Activated CD4-positive, alpha-beta T cell treated with anti-CD3 and anti-CD28 coated beads for 24 hours (primary cell): ENCODE measurements at places on chromosomes 13 and 19.

- no peak for DNase-seq
Measured at GRCh38 chr13:77521595-77522367, 13.7 kb upstream of the SCEL start.

DNA sequence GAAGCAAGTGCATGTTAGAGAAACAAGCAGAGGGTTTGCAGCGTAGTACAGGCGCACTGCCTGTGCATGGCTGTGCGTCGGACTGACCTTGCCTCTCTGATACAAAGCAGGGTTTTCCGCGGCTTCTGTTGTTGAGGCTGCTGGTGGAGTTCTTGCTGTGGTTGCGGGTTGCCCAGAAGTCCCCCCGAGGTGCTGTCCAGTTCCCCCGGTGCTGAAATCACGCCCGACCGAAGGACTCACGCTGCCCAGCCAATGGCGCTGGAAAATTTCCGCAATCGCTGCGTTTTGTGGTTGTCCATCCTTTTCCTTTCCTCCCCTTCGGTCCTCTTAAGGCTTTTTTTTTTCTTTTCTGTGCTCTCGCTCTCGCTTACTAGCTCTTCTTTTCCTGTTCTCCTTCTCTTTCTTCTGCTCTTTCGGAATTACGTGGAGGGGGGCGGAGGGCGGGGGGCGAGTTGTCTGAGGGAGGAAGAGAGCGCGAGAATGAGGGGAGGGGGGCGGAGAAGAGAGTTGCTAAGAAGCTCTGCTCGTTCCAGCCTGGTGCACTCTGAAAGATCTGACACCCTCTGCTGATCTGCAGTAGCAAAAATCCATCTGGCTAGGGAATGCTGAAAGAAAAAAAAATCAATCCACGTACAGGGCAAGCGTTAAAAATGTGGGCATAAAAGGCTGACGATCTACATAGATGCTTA, at the start of gene SLITRK1:
SLITRK1 (minus strand) TSS at position 558 of the 689 bp plus-strand sequence. CDS start 967 bp downstream, outside the sequence.
- no peak for DNase-seq

DNA sequence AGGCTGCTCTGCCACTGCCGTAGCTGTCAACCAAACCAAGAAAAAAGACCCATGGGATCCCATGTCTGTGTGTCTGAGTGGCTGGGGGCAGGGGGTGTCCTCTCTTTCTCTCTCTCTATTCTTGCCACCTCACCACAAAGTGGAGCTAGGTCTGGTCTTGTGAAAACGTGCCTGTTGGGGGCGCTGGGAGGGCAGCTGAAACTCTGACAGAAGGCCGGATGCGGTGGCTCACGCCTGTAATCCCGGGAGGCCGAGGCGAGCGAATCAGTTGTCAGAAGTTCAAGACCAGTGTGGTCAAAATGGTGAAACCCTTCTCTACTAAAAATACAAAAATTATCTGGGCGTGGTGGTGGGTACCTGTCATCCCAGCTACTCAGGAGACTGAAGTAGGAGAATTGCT, 29.2 kb downstream of the ZNF146 start:
- no peak for DNase-seq

DNA sequence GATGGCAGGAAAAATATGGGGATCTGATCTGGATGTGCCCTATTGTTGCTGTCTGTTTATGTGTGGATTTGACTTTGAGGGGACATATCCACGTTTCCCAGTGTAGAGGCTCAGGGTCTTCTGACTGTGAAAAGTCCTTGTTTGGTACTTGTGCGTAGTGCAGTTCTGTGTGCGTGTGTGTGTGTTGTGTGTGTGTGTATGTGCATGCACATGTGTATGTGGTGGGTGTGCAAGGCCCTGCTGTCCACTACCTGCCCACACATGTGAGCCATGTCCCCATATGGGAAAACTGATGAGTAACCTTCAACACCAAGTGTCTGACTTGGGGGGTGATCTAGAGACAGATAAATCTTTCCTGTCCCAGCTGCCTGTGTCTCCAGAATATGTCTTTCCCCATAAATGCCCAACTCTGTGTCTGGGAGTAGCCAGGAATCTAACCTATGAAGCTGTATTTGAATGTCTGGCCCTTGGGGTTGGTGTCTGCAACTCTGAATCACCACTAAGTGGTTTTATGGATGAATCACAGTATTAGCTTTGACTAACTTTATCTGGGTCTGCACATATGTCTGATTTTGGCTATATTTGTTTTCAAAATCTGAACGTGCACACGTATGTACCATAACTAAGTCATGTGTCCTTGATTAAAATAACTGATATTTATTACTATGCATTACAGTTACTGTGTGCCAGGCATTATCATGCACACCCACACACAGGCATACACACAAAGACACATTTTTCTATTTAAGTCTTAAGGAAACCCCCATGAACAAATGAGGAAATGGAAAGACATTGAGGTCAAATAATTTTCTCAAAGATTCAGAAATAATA, 17.4 kb downstream of the KLK2 start:
- DNase-seq = no peak

DNA sequence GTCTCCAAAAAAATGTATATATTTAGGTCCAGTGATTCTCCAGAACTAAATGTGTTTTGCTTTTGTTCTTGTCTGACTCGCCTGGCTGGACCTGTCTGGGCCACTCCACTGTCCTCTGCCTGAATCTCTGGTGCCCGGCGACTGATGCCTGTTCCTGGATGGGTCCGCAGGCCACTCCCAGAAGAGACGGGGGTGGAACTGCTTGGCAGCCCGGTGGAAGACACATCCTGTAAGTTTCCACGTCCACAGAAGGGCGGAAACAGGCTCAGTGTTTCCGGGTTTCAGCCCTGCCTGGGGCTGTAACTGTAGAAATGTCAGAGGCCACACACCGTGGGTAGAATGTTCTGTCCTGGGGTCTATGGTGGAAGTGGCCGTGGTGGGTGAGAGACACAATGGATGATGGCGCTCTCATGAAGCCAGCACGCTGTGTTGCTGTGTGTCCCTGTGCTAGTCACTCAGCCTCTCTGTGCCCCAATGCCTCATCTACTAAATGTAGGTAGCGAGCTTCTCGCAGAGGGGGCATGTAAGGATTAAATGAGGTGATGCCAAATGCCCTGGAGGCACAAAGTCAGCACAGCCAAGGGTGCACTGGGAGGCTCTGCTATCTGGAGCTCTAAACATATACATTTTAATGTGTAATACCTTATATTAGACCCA, 22.0 kb downstream of the ATCAY start:
- no peak for DNase-seq

DNA sequence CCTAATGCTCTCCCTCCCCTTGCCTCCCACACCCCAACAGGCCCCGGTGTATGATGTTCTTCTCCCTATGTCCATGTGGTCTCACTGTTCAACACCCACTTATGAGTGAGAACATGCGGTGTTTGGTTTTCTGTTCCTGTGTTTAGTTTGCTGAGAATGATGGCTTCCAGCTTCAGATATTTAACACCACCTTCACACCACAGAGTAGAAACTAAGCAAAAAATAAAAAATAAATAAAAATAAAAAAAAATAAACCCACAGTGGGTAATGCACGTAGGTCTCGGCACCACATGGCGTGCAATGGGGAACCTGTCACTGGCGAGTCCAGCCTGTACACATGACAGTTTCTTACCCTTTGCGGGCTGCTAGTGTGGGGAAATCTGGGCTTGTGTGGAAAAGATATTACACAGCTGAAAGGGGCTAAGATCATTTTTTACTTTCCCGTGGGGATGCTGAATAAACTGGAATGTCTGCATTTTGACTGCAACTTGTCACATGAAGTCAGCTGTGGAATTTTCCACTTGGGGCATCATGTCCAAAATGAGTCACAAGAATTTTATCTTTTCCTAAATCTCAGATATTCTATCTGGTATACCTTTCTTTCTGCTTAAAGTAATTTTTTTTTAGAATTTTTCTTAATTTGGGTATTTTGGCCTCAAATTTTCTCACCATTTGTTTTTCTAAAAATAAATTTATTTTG, 170.5 kb downstream of the IRS2 start:
- no peak for DNase-seq

DNA sequence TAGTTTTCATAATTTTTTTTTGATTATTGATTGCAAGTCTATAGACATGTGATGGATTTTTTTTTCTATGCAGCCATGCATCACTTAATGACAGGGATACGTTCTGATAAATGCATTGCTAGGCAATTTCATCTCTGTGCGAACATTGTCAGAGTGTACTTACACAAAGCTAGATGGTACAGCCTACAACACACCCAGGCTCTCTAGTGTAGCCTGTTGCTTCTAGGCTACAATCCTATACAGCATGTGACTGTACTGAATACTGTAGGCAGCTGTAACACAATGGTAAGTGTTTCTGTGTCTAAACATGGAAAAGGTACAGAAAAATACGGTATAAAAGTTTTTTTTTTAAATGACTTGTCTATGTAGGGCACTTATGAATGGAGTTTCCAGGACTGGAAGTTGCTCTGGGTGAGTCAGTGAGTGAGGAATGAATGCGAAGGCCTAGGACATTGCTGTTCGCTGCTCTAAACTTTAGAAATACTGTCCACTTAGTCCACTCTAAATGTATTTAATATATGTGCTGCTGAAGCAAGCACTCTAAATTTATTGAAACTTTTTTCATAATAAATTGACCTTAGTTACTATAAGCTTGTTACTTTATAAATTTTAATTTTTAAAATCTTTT, 20.3 kb downstream of the SPATA13 start:
- no peak for DNase-seq

DNA sequence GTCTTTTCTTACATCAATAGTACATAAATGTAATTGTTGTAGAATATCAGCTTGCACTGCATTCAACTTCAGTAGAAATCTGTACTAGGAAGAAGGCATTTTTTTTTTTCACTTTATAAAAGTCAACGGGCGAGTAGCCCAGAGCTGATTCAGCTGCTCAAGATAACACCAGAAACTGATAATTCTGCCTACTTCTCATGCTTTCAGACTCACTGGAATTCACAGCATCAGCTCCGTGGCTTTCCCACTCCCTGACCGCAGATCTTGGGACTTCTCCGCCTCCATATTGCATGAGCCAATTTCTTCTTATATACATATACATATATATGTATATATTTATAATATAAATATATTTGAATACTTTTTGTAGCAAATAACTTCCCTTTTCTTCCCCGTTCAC, 263.1 kb upstream of the RXFP2 start:
- DNase-seq = no peak

DNA sequence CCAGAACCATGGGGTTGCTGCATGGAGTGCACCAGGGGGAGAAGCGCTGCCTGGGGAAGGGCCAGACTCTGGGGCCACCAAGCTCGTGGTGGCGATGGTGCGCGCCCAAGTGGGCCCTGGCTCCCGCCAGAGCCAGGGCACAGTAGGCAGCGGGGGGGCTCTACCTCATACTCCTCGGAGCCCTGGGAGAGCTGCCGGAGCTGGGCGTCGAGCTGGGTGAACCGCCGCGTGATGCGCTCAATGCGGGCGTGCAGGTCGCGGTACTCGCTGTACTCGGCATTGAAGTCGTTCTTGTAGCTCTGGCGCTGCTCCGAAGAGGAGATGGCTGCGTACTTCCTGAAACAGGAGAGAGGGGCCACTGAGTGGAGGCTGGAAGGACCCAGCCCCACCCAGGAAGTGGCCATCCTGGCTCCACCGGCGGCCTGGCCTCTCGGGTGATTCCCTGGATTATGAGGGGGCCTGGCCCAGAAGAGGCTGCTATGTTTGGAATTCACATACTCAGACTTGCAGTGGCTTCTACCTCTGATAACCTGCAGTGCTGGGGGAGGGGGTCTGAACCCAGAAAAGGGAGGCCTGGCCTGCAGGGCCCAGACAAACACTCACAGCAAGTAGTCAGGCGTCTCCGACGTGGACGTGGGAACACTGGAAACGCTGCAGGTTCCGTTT, 8.3 kb upstream of the ISYNA1 start:
- DNase-seq = no peak

GRCh38 chr13:44385847-44386246, 12.2 kb downstream of the SERP2 start:
- DNase-seq = no peak

DNA sequence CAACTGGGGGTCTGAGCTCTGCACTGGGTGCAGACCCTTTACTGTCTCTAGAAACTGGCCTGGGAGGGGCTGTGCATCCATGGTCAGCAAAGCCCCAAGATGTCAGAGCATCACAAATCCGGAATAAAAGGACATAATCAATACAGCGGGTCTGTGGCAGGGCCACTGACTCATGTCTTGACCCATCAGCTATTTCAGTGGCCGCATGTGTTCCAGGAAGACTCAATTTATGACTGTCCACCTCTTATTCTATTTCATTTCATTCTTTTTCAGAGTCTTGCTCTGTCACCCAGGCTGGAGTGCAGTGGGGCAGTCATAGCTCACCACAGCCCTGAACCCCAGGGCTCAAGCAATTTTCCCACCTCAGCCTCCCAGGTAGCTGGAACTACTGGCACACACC, 53.2 kb downstream of the PEX11G start:
- DNase-seq = no peak

- no peak for DNase-seq
Measured at GRCh38 chr19:3262362-3262761, 37.9 kb downstream of the CELF5 start.

GRCh38 chr19:4441994-4442818, 15.4 kb downstream of the UBXN6 start:
- no peak for DNase-seq

DNA sequence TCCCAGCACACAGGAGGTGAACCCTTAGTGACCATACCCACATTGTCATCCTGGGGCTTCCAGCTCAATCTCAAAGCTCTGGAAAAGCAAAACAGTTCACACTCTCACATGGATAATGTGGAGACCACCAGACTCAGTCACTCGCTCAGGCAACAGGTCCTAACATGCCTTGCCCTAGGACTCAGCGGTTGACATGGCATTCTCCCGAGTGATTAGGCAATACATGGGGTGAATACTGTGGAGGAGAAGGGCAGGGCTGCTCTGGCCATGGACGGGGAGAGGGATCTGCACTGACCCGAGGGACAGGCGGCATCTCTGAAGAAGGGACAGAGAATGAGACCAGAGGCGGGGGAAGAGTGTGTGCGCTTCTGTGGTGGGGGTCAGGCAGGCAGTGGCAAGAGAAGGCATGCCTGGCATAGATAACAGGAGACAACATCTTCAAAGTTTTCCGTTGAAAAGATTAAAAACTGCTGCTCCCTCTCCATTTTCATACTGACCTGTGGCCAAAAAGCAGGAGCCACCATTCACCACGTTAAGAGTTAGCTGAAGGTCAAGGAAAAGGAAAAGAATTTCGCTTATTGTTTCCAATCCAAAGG, 44.5 kb upstream of the EPHX3 start:
- DNase-seq = no peak
